Renal cortex interstitium (tissue), 15 donors: ENCODE measurements at places on chromosomes 4 and X. TPM values are rescaled to one million over a fixed set of nuclear protein-coding genes. Genes with fewer than 3 reads are reported as not detected.

GRCh38 chr4:187726485-187726884, 269.1 kb upstream of the ZFP42 start:
- DNase-seq = no peak

DNA sequence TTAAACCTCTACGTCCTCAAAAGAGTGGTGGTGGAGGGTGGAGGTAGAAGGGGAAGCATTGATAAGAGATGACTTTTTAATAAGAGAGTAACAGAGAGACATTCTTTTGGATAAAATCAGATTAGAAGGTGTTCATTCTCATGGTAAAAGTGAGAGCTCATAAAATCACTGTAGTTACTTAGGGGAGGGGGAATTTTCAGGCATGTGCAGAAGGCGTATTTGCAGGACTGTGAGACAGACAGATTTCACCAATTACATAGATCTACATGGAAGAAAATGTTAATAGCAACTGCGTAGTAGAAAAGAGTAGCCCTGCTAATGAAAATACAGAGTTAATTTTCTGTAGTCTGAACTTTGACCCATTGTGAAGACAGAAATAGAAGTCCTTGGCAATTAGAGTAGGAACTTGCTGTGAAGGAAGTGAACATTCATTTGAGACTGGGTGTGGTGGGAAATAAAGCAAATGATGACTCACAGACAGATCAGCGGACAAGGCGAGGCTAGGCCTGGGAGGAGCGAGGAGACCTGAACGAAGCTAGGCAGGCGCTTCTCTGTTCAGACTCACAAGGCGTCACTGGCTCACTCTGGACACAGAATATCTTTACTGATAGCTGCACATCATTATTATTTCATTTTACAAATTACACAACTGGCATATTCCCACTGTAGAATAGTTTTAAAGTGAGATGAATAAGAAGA, 57.2 kb upstream of the FAM9C start:
- no peak for DNase-seq

GRCh38 chr4:169659716-169660670, 39.6 kb downstream of the CLCN3 start:
- DNase-seq = peak; percentile 78

DNA sequence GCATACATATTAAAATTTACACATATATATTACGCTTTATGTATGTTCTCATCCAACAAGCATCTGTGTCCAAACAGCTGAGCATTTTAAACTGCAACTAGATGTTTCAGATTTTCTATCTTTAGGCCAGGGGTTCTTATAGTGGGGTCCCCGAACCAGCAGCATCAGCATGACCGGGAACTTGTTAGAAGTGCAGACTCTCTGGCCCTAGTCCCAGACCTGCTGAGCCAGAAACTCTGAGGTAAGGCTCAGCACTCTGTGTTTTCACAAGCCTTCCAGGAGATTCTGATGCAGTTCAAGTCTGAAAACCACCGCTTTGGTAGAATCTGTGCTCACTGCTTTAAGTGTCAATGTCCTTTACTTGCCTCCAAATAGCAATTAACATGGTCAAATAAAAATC, 266.2 kb upstream of the CASK start:
- DNase-seq = no peak

Gene UNC5C
- polyA plus RNA-seq = 34.1 TPM
